ENCODE measurements at places on chromosomes 3 and 15. TPM values are rescaled to one million over a fixed set of nuclear protein-coding genes. Genes with fewer than 3 reads are reported as not detected.

The SUSD5 gene
- total RNA-seq, result 6.2 TPM

The IQCH gene
- total RNA-seq, result 1.9 TPM

The PARL gene
- total RNA-seq, result 34.8 TPM

The SERPINI2 gene
- total RNA-seq, result not detected

The SCN11A gene
- total RNA-seq, result not detected

The PRRT3 gene
- total RNA-seq, result 3.2 TPM

The CCDC32 gene
- total RNA-seq, result 20.5 TPM

The EOMES gene
- total RNA-seq, result not detected

The TGM5 gene
- not detected for total RNA-seq

The TRPM1 gene
- not detected for total RNA-seq

Data from bronchus fibroblast of lung (primary cell).